ENCODE measurements at places on chromosomes 4 and X.

DNA sequence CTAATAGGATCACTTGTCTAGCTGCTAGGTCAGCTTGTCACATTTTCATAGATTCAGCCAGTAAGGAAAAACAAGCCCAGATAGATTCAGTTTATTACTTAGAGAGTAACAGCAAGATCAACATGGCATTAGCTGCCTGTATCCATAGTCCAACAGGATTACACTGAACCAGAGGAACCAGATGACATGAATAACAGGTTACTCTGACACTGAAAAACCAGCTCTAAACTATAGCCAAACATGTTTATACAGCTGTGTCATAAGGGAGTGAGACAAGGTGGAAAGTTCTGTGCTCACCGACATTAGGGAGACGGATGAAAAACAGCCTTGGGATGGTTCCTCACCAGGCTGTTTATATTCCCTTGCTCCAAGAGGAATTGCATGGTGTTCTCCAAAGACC lies 102.9 kb upstream of the EOLA2 start:
- DNase-seq: no peak

DNA sequence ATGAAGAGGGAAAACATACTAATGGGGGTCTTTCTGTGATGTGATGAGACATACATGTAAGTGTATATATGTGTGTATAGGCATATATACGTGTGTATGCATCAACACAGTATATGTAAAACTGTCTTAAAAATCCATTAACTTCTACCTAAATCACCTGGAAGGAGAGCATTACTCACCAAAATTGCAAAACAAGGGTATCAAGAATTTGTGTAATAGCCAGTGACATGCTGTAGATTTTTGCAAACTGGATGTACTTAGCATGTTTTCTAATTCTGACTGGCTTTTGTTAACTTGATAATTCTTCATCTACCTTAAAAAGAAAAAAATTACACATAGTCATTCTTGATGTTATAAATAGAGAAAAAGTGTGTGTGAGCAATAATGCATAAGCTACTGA lies 104.7 kb downstream of the PRRG1 start:
- no peak for DNase-seq

GRCh38 chr4:177351622-177352244 lies 42.1 kb downstream of the NEIL3 start:
- no peak for DNase-seq

DNA sequence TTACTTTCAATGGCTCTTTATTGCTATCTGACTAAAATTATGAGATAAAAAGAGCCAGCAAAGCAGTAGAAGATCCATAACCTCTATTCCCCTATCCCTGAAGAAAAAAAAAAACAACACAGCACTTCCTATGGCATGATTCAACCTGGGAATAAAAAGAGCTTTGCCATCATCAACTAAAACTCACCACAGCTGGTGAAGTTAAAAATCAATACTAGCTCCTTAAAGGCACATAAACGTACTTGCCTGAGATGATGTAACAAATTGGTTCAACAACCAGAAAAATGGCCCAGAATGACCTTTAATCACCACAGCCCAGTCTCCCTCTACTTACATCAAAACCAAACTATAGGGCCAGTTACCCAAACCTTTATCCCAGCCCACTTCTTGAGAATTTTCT lies 153.8 kb downstream of the MAML3 start:
- no peak for DNase-seq

DNA sequence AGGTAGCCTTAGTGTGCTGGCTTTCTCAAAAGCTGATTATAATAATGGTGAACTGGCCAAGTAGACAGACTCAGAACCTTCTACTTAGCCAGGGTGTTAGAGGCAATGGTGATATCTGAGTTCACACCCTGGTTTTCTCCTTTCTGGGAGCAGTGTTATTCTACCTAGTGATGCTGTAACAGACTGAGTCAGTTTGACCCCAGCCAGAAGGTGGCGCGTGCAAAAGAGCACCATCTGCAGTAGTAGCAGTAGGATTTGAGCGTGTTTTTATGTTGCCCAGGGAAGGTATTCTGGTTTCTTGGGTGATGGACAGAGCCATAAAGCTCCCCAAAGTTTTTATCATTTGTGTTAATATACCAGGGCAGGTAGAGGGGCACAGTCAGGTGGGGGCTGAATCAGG lies 143.8 kb upstream of the CPXCR1 start:
- no peak for DNase-seq

- no peak for DNase-seq
Measured at GRCh38 chrX:314781-315595, 3.6 kb downstream of the GTPBP6 start.

DNA sequence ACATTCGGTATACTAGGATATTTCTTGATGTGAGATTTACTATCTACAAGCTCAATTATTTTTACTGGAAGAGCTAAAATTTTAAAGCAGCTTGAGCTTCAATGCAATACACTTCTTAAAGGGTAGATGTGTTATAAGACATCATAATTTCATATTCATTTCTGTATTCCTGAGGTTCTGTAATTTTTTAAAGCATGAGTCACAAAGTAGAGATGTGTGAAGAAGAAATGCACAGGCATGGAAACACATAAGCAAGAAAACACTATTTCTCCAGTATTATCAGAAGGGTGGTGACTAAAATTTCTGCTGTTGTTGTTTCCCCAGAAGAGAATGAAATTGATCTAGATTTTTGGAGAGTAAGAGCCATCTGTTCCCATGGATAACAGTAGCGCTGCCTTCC lies 72.6 kb downstream of the INPP4B start:
- DNase-seq: no peak

GRCh38 chr4:104919406-104919805 lies 227.3 kb upstream of the TET2 start:
- no peak for DNase-seq

GRCh38 chr4:173936861-173937260 lies 346.6 kb downstream of the FBXO8 start:
- no peak for DNase-seq

DNA sequence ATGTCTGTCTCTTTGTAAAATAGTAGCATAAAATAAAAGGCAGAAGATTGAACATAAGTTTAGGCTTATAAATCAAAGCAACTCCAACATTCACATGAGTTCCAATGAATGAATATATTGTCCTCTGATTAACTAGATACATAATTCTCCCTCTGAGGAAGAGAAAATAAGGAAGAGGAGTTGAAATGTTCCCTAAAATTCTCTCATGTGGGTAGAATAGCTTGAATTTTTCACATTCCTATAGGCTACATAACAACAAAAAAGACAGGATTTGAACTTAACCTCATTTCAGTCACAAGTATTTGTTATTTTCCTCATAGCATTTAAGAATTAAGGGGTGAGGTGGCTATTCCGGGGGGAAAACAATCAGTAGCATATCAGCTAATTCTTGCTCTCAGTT lies 462.4 kb upstream of the NDST4 start:
- no peak for DNase-seq

DNA sequence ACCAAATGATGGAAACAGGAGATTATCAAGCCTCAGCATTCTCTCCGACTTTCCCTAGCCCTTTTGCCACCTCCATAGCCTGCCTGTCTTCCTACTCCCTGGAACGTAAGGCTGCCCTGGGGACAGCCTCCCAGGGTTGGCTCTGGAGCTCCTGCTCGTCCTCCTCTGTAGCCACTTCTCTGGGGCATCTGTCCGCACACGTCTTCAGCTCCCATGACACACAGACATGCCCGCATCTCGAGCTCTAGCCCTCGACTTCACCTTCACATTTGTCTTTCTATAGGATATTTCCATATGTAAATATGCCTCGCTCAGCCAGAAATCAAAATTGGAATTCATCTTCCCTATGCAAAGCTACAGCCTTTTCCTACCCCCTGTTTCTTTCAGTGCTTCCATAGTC lies 67.7 kb downstream of the TSC22D3 start:
- DNase-seq: no peak

DNA sequence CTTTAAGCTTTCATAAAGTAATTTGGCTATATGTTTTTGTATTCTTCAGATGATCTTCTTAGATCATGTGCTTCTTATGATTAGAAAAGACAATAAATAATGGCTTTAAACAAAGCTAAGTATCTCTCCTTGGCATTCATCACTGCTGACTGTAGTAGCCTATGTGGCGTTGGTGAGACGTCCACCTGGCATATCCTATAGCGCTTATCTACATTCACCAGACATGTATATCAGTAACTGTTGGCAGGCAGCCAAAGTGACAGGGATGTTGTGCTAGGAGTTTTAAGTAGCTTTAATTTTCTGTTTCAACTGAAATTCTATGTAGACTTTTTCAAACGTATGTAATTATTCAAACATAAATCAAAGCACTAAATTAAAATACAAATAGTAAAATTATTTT lies 276.4 kb downstream of the IL15 start:
- DNase-seq: no peak

DNA sequence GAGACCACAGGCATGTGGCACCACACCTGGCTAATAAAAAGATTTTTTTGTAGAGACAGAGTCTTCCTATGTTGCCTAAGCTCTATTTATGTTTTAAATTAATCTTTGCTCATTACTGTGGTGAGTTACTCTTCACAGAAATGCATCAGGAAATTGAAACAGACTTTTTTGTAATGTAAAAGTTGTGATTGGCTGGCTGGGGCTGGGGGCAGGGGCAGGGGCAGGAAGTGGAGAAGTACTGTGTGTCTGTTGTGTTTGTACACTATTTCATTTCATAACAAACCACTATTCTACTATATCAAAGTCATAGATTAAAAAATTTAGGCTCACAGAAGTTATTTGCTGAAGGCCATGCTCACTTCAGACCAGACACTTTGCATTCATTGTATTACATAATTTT lies 19.1 kb upstream of the ABRAXAS1 start:
- DNase-seq: no peak

- no peak for DNase-seq
Measured at GRCh38 chr4:74166135-74166534, 8.2 kb downstream of the MTHFD2L start.

GRCh38 chrX:27797575-27797974 lies 10.2 kb upstream of the MAGEB10 start:
- no peak for DNase-seq

DNA sequence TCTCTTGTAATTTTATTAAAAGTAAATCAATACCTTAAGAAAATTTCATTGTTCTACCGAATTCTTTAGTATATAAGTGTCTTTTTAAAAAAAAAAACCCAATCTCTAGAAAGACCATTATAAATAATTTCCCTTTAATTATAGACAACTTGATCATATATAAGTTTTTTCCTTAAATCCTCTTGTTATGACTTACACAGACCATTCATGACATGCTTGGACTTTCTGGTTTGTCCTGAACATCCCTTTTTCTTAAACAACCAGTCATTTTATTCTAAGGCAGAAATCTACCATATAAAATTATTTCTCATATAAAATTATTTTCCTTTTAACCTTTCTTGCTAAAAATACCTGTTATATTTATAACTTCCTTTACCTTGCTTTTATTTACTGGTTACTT lies 15.4 kb upstream of the FHDC1 start:
- peak; percentile 13 for DNase-seq

DNA sequence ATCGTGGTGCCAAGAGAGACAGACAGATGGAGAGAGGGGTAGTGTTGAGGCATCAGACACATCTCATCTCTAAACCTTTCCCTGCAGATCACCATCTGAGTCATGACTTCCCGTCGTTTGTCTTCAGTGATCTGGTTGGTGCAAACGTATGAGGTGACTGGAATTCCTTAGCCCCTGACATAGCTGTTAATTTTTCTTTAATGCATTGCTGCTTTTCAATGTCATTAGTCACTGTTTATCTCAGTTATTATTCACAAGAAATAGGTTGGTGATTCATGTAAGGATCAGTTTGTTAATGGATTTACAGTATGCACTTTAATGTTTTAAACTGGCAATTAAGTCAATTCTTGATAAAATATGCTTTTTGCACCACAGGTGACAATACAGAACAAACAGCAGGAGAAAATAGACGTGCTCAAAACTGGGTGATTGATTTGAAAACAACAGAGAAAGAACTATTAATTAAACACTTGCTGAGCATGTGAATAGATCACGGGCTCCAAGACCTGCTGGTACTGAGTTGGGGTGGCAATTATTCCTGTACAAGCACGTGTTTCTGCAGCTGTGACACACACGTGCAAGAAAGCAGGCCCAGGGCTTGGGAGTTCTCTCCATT lies 1.3 kb upstream of the TMEM154 start:
- DNase-seq: peak; percentile 92

DNA sequence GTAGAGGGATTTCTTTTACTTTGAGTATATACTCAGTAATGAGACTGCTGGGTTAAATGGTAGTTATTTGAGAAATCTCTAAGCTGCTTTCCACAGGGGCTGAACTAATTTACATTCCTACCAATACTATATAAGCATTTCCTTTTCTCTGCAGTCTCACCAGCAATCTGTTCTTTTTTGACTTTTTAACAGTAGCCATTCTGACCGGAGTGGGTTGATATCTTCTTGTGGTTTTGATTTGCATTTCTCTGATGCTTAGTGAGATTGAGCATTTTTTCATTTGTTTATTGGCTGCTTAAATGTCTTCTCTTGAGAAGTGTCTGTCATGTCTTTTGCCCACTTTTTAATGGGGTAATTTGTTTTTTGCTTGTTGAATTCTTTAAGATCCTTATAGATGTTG lies 43.3 kb downstream of the SPCS3 start:
- no peak for DNase-seq

DNA sequence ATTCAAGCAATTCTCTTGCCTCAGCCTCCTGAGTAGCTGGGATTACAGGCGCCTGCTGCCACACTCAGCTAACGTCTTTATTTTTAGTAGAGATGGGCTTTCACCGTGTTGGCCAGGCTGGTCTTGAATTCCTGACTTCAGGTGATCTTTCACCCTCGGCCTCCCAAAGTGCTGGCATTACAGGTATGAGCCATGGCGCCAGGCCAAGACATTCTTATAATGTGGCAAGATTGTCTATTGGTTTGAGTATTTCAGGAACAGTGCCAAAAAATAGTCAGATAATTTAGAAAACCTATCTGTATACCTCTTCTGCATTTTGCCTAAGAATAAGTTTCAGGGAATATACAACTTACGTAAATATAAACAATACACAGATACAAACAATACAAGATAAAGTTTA lies 136.8 kb downstream of the TMA16 start:
- DNase-seq: no peak

GRCh38 chrX:39501822-39502221 lies 595.9 kb downstream of the BCOR start:
- no peak for DNase-seq

DNA sequence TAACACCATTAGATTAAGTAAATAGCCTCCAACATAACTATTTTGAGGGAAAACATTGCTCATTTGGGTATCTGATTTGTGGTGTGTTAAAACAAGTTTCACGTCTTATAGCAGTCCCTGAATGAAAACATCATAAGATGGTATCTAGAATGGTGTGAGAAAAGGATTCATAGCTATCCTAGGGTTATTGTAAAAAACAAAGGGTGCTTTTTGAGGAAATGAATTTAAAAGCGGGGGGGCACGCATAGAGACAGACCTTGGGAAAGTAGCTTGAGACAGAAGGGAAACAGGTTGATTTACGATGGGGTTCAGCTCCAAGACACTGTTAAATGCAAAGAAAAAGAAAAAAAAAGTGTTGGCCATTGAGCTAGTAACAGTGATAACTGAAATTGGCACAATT lies 768 bp upstream of the CXCL10 start:
- no peak for DNase-seq

DNA sequence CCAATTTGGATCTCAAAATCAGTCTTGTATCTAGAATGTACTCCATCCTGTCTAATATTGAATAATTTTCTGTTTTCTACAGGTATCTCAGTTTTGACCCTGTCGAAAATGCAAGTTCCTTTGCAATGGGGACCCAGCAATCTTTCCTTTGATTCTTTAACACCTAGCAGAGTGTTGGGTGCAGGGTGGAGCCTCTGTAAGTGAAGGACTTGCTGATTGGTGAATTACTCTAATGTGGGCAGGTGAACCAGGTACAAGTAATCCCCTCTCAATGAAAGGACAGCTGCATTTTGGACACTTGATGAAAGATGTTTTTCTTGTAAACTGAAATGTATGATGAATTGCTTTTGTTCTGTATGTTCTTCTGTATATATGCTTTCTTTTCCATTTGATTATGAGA lies 54.9 kb downstream of the NWD2 start:
- DNase-seq: no peak
